ENCODE measurements at places on chromosomes 2 and 18. TPM values are rescaled to one million over a fixed set of nuclear protein-coding genes. Genes with fewer than 3 reads are reported as not detected.

CFAP210 gene
- 2.9 TPM for polyA plus RNA-seq

ZNF396 gene
- 7.2 TPM for polyA plus RNA-seq

ESCO1 gene
- polyA plus RNA-seq: 28.7 TPM

PARD3B gene
- polyA plus RNA-seq: 37.4 TPM

CNGA3 gene
- polyA plus RNA-seq: not detected

ARHGAP15 gene
- polyA plus RNA-seq: 3.7 TPM

SPATA3 gene
- polyA plus RNA-seq: not detected

GCG gene
- polyA plus RNA-seq: not detected

ALLC gene
- 0.13 TPM for polyA plus RNA-seq

IL37 gene
- 0.40 TPM for polyA plus RNA-seq
